ENCODE measurements at places on chromosomes 6 and 20.

- DNase-seq: peak; percentile 53
Measured at GRCh38 chr6:139230391-139230840, 61.4 kb downstream of the TXLNB start.

GRCh38 chr20:63568986-63569949, 4.8 kb downstream of the HELZ2 start:
- DNase-seq: peak; percentile 75

DNA sequence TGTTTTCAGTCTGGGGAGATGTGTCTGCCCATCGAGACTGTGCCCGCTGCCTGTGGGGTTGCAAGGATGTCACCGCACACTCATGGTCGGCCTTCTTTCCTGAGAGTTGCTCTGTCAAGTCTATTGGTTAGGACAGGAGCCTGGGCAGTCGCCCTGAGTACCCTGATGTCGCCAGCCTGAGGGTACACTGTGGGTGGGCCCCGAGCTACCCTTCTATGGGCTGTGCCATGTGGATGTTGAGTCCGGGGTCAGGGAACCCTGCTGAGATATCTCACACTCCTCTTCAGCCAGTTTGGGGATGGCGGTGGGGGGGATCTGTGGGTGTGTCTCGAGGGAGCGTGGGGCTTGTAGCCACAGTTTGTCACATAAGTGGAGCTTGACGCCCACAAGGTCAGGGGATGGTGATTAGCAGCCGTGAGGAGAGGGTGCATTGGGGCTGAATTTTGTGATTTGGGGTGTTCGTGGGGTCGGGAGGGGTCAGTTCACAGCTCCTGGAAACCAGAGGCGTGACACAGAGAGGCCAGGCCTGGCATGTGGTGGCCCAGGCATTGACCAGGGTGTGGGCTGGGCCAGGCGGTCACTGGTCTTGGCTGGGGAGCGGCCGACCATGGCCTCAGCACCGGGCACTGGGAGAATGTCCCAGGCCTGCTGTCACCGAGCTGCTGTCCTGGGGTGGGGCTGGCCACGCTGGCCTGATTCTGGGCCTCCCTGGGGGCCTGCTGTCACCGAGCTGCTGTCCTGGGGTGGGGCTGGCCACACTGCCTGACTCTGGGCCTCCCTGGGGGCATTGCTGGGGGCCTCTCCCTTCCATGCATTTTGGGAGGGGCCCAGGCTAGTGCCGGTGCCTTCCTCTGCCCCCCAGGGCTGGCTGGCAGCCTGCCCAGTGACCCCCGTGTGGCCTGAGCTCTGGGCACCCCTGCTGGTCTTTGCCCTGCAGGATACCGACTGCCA, 1.6 kb upstream of the NPBWR2 start:
- no peak for DNase-seq

- no peak for DNase-seq
Measured at GRCh38 chr6:28988536-28989311, 16.4 kb downstream of the ZNF311 start.

DNA sequence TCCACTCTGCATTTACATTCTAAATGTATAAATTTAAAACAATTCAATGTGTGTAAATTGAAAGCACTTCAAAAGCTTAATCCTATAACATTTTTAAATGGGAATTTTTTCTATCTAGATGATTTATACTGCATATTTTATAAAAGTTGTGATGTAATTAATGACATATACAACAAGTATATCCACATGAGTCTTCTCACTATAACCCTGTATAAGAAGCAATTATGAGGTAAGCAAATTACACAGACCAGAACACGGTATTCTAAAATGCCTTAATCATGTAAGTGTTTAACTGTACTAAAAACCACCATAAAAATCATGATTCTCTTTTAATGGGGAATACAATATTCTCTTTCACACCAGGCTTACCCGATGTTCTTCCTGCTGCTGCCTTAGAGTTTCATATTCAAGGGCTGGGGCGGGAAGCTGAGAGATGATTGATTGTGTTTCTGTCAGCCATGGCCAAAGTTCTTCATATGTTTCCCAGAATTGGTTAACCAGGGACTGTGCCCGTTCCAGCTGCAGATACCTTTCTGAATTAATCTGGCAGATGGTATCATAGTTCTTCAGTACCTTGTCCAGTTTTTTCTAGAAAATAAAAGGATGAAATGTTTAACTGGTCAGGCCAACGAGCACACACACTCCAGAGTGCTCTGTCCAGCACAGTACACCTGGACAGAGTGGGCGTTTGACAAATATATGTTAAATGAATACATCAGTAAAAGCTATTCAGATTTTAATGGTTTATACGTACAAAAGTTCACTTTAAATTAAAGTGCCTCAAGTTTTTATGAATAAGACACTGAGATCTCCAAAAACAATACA, 127.4 kb downstream of the DST start:
- no peak for DNase-seq

GRCh38 chr20:40279390-40279789, 409.6 kb downstream of the MAFB start:
- no peak for DNase-seq

GRCh38 chr6:38505826-38506225, 133.9 kb downstream of the BTBD9 start:
- DNase-seq: no peak

GRCh38 chr6:13662651-13663334, 47.7 kb downstream of the NOL7 start:
- DNase-seq: no peak

DNA sequence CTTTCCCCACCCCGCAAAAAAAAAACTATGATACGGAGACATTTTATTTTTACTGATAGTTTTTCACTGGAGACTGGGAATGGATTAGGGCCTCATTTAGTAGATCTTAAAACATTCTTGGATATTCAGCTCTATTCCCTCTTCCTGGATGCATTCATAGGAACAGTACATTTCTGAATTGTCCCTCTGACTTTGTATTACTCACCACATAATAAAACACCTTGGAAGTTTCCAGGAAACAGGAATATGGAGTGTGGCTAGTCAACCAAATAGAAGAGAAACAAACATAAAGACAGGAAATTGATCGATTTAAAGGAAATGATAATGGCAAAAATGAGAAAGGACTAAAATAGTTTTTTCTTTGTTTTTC, 147.7 kb downstream of the GPX5 start:
- DNase-seq: no peak

GRCh38 chr6:146337376-146337775, 206.3 kb upstream of the RAB32 start:
- DNase-seq: no peak

DNA sequence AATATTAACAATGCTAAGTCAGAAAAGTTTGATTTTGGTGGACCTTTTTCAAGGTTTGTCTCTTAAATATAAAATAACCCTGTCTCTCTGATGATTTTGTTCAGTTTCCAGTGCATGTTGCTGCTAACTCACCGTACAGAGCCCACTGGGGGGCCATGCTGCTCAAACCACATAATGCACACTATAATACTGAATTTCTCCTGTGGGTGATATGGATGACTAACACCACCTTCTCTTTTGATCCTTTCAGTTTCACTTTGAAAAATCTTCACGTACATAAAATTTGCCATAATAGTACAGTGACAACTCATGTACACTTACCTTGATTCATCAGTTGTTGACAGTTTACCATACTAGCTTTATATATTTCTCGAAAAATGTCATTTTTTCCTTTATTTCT, 506.6 kb upstream of the MAN1A1 start:
- no peak for DNase-seq
